ENCODE measurements at places on chromosomes 7 and 10.

DNA sequence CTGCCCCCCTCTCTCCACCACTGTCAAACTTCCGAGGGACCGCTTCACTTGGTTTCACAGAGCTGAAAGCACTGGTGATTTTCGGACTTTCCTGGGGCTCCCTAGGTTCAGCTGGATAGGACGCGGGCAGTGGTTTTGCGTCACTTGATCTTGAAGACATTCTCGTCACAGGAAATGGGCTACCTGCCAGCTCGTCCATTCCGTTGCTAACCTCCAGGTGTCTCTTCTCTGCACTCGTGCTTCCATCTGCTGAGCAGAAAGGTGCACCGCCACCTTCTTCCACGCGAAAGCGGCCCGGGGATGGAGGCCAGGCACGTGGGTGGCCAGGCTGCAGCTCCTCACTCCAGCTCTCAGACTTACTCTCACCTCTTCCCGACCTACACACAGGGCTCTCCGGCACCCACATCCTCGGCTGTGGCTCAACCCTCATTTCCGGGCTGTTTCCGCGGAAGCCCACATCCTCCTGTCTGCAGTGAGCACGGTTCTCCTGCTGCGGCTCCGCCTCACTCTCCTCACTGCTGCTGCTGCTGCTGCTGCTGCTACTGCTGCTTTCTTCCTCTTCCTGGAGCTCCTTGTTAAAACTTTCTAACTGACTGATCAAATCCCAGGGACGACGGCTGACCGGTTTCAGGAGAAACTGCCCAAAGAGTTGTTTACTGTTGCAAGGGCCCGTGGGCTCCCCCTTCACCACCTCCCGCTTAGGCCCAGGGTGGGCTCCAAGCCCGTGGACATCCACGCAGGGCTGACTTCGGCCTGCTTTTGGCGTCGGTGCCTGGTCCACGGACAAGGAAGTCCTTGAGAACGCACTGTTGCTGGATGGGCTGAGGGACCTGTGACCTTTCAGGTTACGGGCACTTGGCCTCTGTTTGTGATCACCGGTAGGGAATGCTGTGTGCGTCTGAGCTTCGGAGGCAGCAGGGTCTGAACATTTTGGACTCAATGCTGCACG, 32.1 kb downstream of the JCAD start:
- no peak for DNase-seq

GRCh38 chr7:75963381-75963995, 30.9 kb downstream of the TMEM120A start:
- no peak for DNase-seq

GRCh38 chr10:104640339-104641186, 527 bp upstream of the SORCS3 start:
- no peak for DNase-seq

DNA sequence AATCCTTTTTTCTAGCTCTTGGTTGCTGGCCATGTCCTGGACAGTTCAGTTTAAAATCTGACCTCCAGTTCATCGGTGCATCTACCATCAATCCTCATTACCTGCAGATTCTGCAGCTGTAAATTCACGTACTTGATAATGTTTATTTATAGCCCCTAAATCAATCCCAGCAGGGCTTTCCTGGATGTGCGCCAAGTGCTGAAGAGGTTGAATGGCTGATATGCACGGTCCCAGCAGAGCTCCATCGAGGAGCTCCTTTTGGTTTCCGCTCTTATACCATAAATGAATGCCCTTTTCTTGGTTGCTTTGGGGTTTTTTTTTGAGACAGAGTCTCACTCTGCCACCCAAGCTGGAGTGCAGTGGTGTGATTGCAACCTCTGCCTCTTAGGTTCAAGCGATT, 91.2 kb upstream of the CCZ1B start:
- no peak for DNase-seq

DNA sequence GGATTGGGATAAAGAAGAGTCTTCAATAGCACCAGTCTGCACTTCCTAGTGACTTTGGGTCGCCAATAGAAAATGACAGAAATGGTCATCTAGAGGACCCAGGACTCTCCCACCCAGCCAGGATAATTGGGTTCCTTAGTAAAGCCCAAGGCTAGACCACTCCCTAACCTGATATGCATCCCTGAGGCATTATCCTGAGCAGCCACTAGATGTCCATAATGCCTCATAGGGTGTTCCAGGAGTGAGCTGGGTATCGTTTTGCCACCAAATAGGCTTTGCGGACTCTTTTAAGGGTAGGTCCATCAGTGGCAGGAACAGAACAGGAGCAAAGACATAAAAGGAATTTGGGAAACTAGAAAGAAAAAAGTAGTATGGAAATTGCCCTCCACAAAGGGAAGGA, 4.5 kb upstream of the LRRC4 start:
- DNase-seq, result peak; percentile 22

GRCh38 chr10:112218960-112219359, 35.4 kb upstream of the GPAM start:
- no peak for DNase-seq

- no peak for DNase-seq
Measured at GRCh38 chr10:14826076-14826829, 11.6 kb downstream of the CDNF start.

- DNase-seq, result peak; percentile 31
Measured at GRCh38 chr10:87818505-87819288, 671 bp upstream of the ATAD1 start.

GRCh38 chr7:129827467-129827990, 125.2 kb downstream of the UBE2H start:
- no peak for DNase-seq

DNA sequence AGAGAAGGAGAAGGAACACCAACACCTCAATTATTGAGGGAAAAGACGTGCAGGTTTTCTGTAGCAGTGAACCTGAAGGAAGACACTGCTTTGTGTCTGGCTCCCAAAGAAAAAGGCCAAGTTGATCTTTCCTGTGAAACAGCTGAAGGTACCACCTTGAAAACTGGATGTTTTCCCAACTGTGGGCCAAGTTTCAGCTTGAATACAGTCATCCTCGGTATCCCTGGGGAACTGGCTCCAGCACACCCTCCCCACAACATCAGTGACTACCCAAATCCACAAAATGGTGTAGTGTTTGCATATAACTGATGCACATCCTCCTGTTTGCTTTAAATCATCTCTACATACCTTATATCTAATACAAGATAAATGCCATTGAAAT, 297.0 kb upstream of the PITRM1 start:
- DNase-seq, result no peak

- no peak for DNase-seq
Measured at GRCh38 chr10:3931901-3932300, 146.9 kb upstream of the KLF6 start.

DNA sequence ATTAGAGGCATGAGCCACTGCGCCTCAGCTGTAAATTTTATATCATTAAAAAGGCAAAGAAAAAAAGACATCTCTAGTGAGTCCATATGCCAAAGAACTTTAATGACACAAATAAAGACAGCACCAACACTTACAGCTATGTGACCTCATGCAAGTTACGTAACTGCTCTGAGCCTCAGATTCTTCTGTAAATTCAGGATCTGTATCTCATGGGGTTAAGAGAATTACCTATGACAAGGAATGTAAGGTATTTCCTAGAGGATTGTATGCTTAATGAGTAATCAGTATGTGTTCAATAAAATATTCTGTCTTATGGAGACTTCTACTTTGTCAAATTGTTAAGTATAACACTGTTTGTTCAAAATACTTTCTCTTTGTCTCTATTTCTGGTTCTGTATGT, 274.0 kb upstream of the GLI3 start:
- DNase-seq, result peak; percentile 25

DNA sequence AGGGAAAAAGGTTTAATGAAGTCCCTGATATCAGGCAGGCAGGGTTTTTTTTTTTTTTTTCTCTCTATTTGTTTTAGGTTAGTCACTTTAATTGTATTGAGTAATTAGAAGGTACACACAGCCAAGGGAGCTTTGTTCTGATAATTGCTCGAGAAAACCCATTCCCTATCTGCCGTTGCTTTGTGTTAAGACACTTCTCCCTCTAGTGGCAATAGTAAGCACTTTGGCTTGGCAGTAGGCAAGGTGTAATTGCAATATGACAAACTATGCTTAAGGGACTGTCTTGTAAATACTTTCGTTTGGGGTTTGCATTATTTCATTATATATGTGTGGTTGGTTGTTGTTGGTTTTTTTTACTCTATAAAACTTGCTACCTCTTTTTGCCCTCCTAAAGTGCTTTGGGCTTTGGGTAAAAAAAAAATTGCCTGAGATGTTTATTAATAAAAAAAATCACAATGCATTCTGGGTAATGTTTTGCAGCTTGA, 113.4 kb downstream of the BTRC start:
- DNase-seq, result peak; percentile 66

- DNase-seq, result no peak
Measured at GRCh38 chr7:50393076-50393475, 57.1 kb downstream of the FIGNL1 start.

DNA sequence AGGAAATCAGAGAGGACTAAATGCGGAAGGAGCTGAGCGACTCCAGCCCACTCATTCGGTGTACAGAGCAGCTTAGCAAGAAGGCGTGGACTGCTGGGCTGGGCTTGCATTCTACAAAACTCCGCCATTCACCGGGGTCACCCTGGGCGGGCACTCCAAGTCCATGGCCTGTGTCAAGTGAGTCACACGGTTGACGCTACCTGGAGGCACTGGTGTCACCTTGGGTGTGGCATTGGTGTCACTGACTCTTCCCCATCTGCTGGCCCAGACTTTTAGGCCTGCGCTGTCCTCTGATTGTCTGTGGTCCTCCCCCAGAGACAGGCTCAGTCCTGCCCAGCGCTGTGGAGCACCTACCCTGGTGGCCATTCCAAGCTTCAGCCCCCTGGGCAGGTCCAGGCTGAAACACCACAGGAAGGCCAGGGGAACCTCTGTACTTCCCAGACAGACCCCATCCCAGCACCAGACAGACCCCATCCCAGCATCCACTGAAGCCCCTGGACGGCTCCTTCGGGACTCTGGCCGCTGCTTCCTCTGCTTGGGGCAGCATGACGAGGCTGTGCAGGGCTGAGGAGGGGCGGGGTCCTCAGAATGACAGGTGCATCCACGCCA, 30.6 kb upstream of the CNPY1 start:
- DNase-seq, result no peak

DNA sequence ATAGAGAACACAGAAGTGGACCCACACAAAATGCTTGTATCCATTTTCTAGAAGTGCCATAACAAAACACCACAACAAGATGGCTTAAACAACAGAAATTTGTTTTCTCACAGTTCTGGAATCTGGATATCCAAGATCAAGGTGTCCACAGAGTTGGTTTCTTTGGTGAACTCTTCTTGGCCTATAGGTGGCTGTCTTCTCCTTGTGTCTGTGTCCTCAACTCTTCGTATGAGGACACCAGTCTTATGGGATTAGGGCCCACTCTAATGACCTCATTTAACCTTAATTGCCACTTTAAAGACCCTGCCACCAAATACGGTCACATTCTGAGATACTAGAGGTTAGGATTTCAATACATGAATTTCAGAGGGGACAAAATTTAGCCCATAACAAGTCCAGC, 30.8 kb upstream of the C10orf71 start:
- no peak for DNase-seq

- DNase-seq, result no peak
Measured at GRCh38 chr10:47059606-47060311, 148.5 kb downstream of the PTPN20 start.

DNA sequence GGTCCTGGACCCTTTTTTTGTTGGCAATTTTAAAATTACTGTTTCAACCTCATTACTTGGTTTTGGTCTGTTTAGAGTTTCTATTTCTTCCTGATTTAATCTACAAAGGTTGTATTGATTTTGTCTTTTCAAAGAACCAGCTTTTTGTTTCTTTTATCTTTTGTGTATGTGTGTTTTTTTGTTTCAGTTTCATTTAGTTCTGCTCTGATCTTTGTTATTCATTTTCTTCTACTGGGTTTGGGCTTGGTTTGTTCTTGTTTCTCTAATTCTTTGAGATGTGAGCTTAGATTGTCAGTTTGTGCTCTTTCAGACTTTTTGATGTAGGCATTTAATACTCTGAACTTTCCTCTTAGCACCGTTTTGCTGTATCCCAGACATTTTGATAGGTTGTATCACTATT, 8.5 kb upstream of the MRPS33 start:
- DNase-seq, result no peak

DNA sequence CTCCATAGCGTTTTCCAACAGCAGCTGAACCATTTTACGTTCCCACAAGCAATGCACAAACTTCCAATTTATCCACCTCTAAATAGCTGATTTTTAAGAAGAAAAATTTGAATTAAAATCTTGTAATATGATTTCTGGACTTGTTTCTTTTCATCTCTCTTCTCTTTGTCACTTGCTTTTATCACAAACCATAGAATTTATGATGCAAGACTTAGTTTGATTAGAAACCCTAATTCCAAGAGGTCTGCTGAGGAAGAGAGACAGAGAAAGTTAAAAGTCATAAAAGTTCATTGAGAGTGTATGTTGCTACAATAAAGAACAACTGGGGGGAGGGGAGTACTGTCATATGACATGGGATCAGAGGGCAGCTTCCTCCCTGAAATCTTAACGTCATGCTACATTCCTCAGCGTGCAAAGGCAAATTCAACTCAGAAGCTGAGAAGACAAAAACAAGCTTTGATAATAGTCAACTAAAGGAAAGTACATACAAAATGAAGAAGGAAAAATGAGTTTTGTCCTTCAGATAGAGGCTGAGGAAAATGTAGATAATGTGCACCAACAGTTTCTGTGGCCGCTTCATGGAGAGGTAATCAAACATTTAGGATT, 18.4 kb upstream of the CUBN start:
- no peak for DNase-seq

DNA sequence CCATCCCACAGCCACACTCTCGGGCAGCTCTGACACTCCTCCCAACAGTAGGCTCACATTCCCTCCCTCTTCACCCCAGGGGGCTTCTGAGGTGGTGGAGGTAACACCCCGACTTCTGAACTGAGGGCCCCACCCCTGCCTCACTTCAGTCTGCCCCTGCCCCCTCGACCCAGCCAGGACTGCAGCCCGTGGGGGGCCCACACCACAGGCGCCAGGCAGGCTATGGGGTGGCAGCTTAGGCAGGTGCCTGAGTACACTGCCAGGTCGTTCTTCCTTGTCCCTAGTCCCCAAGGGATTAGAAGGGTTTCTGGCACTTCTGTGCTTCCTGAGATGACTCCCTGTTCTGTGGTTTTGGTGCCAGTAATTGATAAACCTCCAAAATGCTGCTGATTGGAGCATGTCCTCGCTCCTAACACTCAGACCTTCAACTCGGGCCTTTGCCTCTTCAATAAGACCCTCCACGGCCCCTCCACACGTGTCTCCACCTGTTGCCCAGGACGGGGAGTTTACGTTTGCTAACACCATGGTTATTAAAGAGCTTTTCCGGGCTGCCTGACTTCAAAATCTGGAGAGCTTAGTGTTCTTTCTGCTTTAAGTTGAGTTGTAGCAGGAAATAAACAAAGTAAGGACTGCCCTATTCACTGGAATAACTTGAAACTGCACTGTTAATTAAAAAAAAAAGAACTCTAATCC, 23.8 kb upstream of the LARP4B start:
- no peak for DNase-seq

- DNase-seq, result no peak
Measured at GRCh38 chr10:97142834-97143233, 42.9 kb downstream of the SLIT1 start.

Measured in EL (cell line).